NCI-H774 (cell line): ENCODE measurements at places on chromosomes 13 and 19.

DNA sequence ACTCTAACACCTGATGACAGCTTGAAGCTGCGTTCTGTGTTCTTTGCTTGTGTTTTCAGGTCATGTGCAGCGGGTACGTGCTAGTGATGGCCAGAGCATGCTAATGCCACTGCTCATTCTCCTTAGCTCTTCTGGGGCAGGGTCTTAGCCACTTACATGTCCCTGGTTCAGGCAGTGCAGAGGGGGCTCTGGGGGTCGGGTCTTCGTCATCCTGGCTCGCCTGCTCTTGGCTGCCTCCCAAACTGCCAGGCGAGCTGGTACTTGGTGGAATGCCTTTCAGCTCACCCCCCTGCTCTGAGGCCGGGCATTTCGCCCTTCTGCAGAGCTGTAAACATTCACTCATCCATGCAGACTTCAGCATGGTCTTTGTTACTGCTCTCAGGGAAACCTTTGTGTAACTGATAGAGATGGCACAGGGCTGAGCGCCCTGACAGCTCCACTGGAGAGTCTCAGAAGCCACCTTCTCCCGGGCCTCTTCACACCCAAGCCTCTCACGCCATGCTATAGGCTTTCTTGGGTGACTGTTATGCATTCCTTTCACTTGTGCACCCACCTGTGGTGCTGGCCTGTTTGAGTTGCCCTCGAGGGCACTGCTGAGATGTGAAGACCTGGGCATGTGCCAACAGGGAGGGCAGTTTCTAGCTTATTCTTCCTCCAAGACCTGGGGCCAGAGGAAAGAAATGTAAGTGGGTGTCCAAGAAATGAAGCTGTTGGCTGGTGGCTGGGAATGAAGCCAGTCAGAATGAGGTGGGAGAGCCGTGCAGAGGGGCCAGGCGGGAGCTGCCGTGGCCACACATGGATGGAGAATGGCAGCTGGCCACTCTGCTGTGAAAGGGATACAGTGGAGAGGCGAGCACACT is 24.4 kb downstream of the FAM124A start:
- no peak for DNase-seq

GRCh38 chr19:33476151-33476707 is 45.4 kb downstream of the PEPD start:
- DNase-seq = no peak

DNA sequence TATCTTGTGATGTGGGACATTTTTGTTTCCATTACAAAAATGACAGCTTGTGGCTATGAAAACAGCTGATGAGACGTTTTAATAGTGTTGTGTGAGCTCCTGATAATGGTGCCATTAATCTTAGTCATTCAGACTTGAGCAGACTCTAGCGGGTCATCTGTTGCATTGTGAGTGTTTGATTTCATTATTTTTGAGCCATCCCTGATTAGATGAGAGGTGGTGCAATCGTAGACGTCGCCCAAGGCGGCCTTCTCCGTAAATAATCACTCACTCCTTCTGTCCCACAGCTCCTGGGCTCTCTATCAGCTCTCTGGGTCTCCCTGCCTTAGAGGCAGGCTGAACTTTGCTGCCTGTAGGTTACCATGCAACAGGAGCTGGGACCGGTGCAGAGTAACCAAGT is 528.0 kb upstream of the SGCG start:
- no peak for DNase-seq

DNA sequence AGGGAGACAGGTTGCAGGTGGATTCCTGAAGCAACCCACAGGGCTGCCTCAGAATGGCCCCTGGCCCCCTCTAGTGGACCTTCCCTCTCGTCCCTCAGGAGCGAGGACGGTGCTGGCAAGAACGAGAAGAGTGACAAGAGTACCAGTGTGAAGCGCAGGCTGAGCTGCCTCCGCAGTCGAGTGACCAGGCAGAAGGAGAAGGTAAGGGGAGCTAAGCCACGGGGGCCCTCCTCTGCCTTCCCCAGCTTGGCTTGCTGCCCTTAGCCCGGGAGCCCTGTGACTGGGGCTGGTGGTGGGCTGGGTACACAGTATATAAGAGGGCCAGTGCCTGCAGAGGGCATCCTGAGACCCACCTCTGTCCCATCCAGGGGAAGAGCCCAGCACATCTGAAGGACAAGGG is 34.0 kb downstream of the ARHGEF18 start:
- no peak for DNase-seq

DNA sequence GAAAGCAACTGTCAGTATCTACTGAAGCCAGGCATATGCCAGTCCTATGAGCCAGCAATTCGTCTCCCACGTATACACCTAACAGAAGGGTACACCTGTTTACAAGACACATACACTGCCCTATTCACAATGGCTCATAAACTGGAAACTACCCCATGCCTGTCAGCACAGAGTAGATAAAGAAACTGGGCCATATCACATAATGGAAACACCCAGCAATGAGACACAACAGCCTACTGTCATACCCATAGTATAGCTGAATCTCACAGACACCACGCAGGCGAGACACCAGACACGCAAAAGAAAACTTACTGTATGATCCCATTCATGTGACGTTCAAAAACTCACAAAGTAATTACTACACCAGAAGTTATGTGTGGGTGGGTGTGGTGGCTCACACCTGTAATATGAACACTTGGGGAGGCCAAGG is 15.7 kb downstream of the NOSIP start:
- DNase-seq = no peak

- DNase-seq = no peak
Measured at GRCh38 chr19:10742476-10742875, 24.6 kb downstream of the DNM2 start.

- DNase-seq = no peak
Measured at GRCh38 chr13:113224486-113224885, 15.1 kb downstream of the CUL4A start.

DNA sequence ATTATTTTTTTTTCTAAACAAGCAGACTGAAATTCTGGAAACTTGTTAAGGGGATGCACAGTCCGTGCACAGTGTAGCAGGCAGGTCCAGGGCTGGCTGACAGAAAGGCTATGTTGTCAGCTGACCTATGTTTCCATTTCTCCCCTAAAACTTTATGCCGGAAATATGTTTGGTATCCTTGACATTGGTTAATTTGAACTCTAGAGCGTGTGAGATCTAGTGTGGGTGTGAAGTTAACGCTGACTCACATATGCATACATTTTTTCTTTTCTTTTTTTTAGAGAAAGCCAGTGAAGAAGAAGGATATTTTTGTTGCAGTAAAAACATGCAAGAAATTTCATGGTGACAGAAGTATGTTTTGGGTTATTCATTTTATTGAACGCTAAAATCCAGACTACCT is 76.6 kb downstream of the B3GLCT start:
- DNase-seq = no peak

DNA sequence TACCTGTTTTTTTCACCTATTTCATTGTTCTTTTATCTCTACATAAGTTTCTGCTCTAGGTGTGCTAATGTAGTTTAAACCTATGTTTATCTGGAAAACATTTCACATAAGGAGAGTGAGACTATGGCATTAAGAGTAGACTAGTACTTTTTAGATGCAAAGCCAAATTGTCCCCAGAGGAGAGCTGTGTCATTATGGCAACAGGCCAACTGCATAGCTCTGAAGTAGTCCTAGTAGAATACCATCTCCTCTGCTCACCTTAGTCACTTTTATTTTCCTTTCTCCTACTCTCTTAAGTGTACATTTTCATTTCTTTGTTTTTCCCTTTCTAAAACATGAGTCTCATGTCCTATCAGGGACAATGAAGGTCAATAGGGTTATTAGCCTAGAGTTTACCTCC is 123.1 kb downstream of the ITGBL1 start:
- no peak for DNase-seq

- DNase-seq = no peak
Measured at GRCh38 chr13:78022164-78022877, 103.7 kb upstream of the EDNRB start.
